Effector memory CD4-positive, alpha-beta T cell (primary cell): ENCODE measurements at places on chromosomes 3 and 15.

DNA sequence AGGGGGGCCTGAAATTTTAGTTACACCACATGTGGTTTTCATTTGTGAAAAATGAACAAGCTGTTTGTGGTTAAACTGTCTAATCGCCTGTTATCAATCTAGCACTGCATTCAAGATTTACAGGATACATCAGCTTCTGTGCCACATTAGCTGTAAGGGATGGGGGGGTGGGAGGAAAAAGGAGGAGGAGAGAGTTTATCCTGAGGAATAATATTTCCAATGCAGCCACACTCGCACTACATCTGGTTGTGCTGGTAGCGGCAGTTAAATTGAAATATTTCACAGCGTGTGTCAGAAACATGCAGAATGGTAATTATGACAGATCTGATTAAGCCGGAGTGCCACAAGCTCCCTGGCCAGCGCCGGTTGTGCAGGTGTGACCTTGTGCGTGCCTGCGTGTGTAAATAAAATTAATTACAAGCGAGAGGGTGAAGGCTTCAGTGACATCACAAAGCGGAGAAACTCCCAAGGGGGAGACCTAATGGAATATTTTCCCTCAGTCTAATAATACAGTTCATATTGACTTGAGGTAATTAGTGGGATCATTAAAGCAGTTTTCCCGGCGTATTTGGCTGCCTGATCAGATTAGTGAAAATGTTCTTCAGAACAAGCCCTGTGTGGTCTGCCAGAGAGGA, 55.5 kb downstream of the SATB1 start:
- DNase-seq = no peak
- no peaks in the 10 kb centered on the region for H3K27me3 ChIP-seq
- peaks cover 15% of the 10 kb centered on the region for H3K4me1 ChIP-seq
- H3K36me3 ChIP-seq = peaks cover 34% of the 10 kb centered on the region
- H3K4me3 ChIP-seq = no peak overlapping the region

- no peak for DNase-seq
- H3K4me3 ChIP-seq = no peak overlapping the region
- no peak overlapping the region for H3K27ac ChIP-seq
- H3K27me3 ChIP-seq = no peaks in the 10 kb centered on the region
- H3K36me3 ChIP-seq = no peaks in the 10 kb centered on the region
Observed at GRCh38 chr3:64103131-64103530, 79.8 kb upstream of the PSMD6 start.

DNA sequence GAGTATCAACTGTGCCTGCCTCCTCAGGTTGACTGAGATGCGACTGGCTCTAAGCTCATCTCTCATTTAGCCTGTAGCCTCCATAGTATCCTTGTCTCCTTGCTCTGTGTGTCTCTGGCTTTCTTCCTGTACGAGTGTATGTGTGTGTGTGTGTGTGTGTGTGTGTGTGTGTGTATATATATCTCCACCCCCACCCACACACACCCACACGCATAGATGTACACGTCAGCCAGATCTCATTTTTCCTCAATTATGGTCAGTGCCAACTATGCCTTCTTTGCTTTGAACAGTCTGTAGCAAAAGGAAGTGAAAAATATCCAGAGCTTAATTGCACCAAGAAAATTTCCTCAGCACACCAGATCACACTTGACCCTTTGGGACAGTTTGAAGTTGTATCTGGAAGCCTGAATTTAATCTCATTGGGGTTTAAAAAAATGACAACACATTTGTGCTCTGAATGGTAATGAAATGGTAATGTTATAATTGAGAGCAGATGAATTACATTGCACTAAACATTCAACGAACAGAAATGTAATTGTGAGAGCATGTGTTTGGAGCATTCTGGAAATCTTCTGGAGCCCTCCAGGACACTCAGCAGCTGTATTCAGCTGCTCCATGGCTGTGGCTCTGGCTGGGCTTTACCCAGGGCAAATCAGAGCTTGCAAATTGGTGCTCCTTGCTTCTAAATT, 63.6 kb downstream of the RYR3 start:
- no peak overlapping the region for H3K27ac ChIP-seq
- H3K4me3 ChIP-seq = no peak overlapping the region
- H3K36me3 ChIP-seq = no peaks in the 10 kb centered on the region
- no peaks in the 10 kb centered on the region for H3K4me1 ChIP-seq
- DNase-seq = no peak
- H3K27me3 ChIP-seq = no peaks in the 10 kb centered on the region

DNA sequence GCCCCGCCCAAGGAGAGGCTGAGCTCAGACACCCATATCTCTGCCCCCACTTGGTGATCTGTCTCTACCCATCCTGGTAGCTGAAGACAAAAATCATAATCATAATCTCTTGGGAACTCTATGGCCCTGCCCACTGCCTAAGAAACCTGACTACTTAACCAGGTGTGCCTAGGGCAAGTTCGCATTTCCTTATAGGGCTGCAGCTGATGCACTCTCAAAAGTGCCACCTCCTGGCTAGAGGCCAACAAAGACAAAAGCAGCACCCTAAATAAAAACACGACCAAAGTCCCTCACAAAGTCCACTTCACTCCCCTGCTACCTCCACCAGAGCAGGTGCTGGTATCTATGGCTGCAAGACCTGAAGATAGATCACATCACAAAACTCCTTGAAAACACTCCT, 250.4 kb upstream of the SLITRK3 start:
- DNase-seq = no peak
- no peak overlapping the region for H3K27ac ChIP-seq
- H3K4me3 ChIP-seq = no peak overlapping the region
- no peaks in the 10 kb centered on the region for H3K27me3 ChIP-seq
- no peaks in the 10 kb centered on the region for H3K4me1 ChIP-seq

- H3K27ac ChIP-seq = no peak within 1 kb of the TSS
- no peaks in the 10 kb centered on the region for H3K36me3 ChIP-seq
- DNase-seq = no peak
- H3K27me3 ChIP-seq = peaks cover 5% of the 10 kb centered on the region
- H3K4me3 ChIP-seq = no peak within 1 kb of the TSS
Observed at GRCh38 chr3:190862209-190863118, at the start of gene GMNC. Gene GMNC (minus strand): TSS chr3:190862694. CDS start chr3:190862615, 79 bp downstream.

DNA sequence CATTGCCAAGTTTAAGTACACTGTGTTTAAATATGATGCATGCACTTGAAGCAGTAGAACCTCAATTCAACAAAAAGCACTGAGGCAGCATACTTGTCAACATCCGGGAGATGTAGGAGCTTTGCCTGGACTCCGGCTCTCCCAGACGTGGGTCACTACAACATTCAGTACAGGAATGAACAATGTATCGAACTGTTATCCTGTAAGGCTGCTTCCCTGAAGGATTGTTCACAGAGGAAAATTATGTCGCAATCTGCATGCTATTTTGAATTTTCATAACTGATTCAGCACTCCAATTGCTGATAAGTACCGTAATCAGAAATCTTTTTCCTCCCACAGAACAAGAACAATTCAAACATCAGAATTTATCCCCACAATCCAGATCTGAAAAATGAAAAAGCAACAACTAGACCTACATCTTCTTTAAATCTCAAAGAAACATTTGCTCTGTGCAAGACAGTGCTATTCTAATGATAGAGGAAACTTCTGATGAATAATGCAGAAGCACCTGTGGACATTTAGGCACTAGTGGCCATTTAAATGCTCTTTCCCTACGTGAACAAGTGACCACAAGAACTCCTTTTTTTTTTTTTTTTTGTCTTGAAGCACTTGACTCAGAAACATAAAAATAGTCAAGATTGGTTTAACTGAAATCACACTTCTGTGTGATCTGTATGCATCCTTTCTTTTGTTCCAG, 113.4 kb downstream of the PLCH1 start:
- no peaks in the 10 kb centered on the region for H3K27me3 ChIP-seq
- no peak overlapping the region for H3K27ac ChIP-seq
- no peak overlapping the region for H3K4me3 ChIP-seq
- DNase-seq = no peak
